ENCODE measurements at places on chromosomes 6 and 20.

DNA sequence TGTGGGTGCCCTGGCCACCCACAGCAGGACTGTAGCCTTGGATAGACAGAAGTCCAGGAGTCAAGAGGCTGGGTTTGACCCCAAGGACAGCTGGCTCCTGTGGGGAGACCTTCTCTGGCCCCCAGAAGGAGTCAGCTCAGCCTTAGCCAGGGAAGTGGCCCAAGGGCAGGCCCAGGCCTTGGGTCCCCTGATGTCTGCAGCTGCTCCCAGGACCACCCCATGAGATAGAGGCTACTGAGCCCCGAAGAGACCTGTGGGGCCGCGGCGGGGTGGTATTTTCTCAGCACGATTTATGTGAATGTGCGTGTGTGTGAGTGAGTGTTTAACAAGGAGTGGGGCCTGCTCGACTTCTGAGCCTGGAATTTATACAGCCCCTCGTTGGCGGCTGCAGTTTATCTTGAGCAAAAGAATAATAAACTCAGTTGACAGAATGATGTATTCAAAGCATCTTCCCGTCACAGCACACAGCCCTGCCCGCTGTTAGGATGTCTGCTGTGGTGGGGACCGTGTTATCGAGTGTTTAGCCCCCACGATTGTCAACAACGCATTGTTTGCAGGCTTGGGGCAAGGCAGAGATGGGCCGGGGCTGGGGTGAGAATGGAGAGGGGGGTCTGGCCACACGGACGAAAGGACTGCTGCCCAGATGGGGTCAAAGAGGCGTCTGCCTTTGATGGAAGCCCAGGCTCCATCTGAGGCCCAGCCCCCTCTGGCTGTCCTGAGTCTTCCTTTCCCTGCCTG lies 163.3 kb downstream of the VEGFA start:
- peak; percentile 31 for DNase-seq

GRCh38 chr6:15551798-15552197 lies 111.0 kb downstream of the DTNBP1 start:
- no peak for DNase-seq

DNA sequence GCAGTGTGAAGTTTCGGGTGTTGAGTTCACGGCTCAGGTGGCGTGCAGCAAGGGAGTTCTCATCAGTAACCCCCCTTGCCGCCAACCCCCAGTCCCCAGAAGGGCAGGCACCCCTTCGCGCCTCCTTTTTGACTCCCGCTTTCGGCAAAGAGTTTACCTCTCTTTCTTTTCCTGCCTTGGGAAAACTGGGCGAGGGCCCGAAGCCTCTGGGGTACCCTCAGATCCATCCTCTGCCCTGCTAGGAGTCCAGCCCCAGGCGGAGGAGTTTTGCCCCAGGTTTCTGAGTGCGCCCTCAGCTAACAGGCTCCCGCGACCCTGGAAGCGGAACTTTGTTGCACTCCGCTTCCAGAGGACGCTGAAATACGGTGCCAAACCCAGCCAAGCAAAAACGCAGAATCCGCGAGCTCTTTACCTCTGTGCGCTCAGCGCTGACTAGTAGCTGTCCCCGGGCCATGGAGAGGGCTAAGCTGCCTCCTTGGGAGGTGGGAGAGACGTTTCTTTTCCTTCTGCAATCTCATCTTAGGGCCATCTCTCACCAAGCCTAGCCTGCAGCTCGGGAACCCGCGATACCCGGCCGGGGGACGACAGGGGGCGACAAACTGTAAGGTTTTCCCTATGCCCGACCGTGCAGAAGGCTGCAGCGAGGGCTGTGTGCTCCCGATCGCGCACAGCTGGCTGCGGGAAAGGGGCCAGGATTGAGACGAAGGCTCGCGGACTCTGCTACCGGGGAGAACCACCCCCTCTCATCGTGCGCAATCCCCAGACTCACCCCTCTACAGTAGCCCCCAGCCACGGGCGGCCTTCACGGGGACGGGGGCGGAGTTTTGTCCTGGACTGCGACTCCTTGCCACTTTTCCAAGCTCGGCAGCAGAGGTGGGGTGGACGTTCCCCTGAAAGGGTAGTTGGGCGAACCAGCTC lies 2.7 kb upstream of the PAX1 start:
- peak; percentile 73 for DNase-seq

GRCh38 chr6:159595173-159595572 lies 97.9 kb downstream of the SOD2 start:
- peak; percentile 30 for DNase-seq

DNA sequence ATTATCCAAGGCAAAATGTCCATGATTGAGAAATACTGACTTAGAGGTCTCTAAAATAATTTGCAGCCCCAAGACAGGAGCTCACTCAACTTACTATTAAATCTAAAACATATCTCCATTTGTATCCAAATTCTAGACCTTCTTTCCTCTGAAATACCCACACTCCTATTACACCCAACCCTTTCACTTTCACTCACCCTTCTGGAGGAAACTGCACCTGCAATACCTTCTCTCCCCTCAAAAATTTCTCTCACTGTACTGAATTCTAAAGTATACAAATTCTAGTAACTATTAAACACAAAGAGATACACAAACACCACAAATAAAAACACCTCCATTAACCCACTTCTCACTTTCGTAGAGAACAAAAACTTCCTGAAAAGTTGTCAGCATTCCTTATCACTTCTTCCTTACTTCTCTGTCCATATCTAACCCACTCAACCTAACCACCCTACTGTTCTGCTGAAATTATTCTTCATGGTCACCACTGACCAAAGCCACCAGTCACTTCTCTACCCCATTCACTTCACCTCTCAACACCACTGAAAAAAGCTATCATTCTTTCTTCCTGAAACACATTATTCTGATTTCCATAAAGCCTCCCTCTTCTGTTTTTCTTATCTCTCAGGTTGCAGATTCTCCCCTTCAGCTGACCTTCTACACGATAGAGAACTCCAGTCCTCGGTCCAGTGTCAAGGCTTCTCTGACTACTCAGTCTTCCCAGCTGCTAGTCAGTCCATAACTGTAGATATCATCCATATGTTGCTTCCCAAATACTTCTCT lies 12.0 kb downstream of the LMBRD1 start:
- DNase-seq: no peak

DNA sequence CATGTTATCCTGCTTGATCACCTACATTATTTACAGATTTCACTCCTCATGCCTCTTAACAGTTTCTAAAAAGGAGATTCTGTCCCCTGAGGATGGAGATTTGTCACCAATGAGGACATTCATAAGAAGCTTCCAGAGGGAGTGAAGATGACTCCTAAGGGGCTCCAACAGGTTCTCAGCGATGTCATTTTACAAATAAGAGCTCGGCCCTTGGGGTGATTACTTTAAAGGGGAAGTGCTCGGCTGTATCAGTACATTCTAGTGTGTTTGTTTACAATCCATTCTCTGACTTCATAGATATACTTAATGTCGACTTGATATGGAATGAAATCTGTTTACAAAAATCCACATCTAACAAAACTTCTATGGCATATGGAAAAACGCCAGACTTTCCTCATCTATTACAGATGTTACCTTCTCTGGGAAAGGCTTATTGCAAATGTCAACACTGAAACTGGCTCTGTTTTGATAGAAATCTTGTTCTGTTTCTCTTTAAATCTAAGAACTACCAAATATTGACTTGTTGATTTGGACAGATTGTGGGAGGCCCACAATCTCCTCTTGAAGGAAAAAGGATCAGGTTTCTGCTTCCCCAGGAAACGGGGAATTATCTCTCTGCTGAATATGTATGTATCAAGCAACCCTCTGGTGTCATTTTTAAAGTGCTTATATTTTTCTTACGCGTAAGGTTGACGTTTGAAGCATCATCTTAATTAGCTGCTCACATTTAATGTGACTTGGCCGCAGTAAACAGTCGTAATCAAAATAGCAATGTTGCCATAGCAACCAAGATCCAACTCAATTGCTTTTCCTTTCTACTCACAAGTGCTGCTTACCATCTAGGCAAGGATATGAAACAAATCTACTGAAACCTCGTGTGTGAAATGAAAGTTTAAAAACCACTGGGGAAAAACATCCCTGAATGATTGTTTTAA lies 95.7 kb downstream of the SHLD1 start:
- no peak for DNase-seq

DNA sequence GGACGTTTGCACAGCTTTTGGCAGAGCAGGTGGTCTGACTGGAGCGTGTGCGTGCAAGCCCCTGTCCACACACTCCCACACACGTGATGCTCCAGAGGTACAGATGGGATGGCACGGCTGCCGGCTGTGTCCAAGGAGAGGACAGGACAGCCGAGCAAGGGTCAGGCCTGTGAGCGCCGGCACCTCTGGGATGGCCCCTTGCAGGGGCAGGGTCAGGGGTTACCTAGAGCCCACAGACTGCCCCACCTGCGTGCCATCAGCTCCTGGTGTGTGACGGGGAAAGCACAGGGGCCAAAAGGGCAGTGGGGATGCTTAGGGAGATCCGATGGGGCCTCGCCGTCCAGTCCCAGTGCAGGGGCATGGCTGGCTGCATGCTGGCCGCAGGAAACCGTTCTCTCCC lies 189.7 kb downstream of the TAF4 start:
- no peak for DNase-seq

DNA sequence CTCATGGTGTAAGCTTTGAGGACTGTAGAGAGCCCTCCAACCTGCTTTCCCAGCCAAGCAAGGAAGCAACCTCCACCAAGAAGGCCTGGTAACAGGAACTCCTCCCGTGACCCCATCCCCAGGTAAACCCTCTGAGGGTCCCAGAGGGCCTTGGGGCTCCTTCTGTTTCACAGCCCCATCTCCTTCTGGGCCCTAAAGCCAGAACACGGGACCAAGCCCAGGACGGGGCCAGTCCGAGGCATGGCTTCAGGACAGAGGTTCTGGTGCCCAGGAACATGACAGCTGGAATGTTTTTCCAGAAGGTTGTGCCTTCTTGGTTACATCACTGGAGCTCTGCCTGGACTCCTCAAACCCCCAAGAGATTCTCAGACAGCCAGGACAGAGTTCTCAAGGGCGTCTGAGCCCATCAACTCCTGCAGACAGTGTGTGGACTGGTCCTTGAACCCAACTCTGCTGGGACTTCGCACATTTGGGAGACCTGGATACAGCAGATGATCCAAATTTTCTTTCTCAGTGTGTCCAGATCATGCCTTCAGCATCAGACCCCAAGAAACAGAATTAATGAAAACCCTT lies 43.1 kb downstream of the RRBP1 start:
- no peak for DNase-seq

- DNase-seq: no peak
Measured at GRCh38 chr6:169173532-169174268, 79.9 kb downstream of the THBS2 start.

DNA sequence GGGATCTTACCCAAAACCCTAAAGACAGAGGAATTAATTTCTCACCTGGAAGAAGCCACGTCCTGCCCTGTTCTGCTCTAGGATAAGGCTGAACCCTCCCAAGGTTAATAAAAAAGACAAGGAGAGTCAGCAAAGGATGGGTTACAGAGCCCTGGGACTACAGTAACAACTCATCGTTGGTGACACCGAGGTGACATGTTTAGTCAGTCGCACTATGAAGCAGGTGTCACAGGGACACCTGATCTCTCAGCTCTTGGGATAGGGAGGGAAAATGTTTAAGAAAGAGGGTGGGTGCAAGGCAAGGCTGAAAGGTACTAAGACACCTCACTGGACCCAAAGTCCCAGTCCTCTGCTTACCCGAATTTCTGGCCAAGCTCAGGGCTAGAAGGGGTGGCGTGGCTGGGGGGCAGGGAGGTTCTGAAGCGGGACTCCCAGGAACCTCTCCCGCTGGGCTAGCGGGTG lies 562 bp downstream of the MOCS1 start:
- DNase-seq: no peak

DNA sequence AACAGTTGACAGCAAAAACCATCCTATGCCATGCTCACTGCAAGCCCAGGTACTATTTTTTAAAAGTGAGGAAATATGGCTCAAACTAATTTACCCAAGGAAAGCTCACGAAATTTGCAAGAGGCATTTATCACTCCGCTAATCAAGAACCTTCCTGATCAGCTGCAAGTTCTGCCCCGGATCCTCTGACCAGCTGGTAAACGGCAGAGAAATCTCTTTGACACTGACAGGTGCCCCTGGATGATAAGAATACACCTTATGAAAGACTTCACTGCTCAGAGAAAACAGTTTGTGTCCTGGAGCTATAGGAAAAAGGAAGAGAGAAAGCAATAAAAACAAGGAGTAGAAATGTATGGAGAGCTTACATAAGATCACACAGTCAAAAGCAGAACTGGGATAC lies 6.4 kb downstream of the CNKSR3 start:
- DNase-seq: no peak

DNA sequence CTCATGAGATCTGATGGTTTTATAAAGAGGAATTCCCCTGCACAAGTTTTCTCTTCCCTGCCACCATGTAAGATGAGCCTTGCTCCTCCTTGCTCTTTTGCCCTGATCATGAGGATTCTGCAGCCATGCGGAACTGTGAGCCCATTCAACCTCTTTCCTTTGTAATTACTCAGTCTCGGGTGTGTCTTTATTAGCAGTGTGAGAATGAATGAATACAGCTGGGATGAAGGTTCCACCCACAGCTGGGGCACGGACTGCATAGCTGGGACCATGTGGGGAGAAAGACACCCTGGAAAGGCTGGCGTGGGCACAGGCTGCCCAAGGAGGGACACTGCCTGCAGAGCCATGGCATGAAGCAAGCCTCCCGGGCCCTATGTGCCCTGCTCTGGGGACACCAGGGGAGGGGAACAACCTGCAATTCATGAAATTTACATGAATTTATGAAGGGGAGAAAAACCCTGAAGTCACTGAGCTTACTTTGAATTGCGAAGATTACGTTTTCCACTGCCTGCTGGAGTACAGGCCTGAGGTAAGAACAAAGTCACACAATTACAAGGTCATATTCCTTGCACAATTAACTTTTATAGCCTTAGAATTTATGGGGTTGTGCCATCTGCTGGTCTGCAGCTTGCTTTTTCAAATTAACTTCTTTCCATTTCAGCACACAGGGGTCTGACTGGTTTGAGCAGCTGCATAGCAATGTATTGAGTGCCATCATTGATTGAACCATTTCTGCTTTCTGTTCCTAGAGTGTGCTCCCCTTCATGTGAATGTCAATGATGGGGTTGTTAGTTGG lies 46.2 kb downstream of the SLC22A1 start:
- no peak for DNase-seq

DNA sequence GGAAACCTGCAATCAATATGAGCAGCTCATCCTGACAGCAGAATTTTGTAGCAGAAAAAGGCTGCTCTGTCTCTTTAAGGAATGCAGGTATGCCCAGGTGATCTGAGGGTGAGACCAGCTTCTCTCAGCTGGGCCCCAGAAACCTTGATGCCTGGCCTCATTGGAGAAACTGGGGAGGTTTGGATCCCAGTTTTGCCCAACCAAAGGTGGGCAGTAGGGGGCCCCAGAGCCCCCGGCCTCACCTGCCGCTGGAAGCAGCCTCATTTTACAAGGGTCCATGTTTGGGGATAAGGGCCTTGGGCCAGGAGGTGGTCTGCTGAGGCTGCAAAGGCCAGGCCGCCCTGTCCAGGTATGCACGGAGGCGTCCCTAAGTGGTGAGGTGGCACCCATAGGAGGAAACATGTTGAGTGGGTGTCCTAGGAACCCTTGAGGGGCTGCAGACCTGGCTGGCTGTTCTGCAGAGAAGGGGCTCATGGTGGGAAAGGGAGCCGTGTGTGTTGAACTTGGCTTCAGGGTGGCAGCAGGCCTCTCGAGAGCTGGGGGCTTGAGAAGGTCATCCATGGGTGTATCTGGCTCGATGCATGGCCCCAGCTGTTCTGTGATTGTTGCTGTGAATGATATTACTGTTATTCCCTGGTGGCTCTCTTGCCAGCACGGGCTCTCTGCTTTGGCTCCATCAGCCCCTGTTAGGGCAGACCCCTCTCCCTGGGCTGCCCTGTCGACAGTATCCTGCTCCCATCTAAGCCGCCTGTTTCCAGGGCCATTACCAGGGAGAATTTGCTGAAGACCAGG lies 208.4 kb downstream of the CDH4 start:
- DNase-seq: no peak

- no peak for DNase-seq
Measured at GRCh38 chr6:104633125-104633524, 226.6 kb downstream of the HACE1 start.
